ENCODE measurements at places on chromosomes 5 and 9. TPM values are rescaled to one million over a fixed set of nuclear protein-coding genes. Genes with fewer than 3 reads are reported as not detected.

Gene NUP214
- 18.7 TPM for total RNA-seq

Gene C5orf46
- total RNA-seq: not detected

Gene MARCOL
- total RNA-seq: not detected

Gene DCAF12
- 31.7 TPM for total RNA-seq

Gene DELE1
- total RNA-seq: 101 TPM

Gene HACD4
- total RNA-seq: 0.04 TPM

Gene KLHL3
- total RNA-seq: 16.8 TPM

Gene PLPP7
- total RNA-seq: 50.3 TPM

Gene TMC1
- total RNA-seq: not detected

Gene ETF1
- 53.4 TPM for total RNA-seq

DNA sequence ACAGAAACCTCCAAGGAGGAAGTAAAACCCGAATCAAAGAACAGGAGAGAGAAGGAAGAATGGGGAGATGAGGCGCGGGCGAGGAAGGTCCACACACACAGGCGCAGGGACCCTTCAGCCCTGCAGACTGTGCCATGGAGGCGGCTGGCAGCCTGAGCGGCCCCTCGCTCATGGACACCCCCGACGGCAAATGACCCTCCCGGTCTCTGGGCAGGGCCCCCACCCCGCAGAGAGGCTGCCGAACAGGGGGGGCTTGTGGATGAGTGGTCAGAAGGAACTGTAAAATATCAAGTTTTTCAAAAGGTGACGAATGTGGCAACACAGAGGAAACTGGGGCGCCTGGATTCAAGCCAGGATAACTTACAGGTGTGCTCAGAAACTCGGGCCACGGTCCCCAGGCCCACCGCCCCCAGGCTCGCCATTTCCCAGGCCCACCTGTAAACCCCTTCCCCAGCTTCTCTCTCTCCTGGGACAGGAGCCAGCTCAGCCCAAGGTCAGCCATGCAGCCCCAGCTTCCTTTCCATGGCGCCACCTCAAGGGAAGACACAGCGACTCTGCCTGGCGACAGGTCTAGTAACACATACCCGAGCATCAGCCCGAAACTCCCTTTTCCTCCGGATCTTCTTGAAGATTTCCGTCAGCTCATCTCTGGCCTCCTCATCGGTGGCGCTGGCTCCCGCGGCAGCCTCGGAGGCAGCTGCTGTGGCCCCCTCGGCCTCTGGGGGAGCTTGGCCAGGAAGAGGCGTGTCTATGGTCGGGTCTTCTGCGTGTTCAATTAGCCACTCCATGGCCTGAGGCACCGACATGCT is 16.5 kb downstream of the UBAC1 start:
- no peak for DNase-seq

- DNase-seq: no peak
These were observed 2.1 kb downstream of the ARSI start for GRCh38 chr5:150300496-150301169.

DNA sequence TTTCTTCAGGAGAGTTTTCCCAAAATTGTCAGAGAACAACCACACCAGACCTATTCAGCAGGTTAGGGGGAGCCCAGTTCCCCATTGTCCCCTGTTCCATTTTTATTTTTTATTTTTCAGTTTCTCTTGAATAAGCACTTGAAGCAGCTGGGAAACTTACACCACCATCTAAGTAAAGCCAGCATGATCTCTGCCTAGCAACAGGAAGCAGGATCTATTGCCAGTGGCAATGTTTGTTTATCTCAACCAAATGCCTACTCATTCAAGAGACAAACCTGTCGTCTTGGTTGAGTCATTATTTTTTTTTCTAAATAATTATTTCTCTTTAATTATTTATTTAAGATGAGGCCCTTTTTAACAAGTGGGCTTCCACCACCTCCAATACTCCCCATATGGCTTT is 379.3 kb downstream of the PLK2 start:
- DNase-seq: peak; percentile 26

DNA sequence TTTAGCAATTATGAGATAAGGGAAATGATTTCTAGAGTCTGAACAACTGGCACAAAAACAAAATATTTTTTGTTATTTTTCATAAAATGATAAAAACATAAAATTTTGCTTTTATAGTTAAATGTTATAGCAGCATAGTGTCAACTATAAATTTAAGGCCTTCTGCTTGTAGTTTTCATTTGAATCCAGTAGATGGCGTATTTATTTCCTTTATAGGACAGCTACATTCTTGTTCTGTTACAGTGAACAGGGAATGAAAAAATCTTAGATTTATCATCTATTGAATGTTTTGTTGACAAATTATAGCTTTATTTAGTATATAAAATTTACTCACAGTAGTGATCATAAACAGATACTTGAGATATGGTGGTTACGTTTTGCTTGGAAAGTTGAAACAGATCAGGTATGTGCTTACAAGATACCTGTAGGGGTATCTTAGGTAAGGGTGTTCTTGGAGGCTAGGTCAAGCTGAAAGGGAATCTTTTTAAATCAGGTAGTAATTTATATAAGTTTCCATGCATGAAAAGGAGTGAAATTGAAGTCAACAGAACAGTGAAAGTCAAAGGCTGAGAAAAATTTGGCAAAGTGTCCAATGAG is 239.3 kb upstream of the GRIN3A start:
- peak; percentile 29 for DNase-seq

DNA sequence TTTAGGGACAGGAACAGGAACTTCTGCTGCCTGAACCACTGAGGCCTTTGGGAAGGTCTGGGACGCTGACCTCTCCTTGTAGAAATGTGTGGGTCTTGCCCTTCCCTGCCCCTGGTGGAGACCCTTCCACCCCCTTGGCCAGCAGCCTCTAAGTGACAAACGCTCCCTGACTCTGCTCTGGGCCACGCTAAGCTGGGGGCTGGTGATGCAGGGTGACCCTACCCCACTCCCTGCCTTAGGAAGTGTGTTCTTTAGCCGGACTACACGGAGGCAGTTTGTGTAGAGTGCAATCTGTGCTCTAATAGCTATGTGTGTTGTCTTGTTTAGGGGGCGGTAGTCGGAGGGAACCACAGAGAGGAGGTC is 123.0 kb downstream of the COL23A1 start:
- no peak for DNase-seq

GRCh38 chr9:16585591-16585990 is 284.9 kb downstream of the BNC2 start:
- no peak for DNase-seq

GRCh38 chr5:161549106-161549505 is 2.6 kb upstream of the GABRB2 start:
- DNase-seq: peak; percentile 18

DNA sequence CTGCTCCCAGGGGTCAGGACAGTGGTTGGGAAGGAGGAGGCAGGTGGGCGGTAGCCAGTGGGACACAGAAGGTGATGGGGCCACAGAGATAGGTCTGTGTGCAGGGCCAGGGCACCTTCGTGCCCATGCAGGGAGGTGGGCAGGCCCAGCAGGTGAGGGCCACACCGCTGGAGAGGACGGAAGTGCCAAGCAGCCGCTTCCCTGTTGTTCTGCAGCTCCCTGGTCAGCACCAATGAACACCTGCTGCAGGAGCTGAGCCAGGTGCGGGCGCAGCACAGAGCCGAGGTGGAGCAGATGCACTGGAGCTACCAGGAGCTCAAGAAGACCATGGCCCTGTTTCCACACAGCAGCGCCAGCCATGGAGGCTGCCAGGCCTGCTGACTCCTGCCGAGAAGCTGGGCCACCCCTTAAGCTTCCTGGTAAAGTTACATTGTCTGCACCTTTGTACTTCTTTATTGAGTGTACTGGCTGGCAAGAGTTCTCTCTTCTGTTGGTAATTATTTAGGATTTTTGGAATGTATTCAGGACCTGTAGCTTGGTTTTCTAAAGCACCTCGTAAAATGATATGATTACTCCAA is 40.3 kb downstream of the TPPP start:
- DNase-seq: no peak

DNA sequence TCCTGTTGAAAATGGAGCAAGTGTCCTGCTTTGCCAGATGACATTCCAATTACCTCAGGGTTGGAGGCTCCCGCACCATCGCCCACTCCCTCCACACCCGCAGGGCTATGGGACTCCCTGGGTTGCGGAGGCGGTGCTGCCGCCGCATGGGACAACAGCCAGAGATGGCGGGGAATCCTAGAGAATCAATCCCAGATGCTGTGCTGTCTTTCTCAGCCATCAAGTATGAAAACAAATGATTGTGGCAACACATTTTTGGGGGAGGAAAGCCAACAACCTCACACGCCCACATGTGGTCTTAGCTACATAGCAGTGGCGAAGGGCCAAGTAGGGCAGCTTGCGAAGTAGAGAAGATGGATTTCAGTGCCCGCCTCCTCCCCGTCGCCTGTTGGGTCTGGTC is 46.7 kb downstream of the IL31RA start:
- no peak for DNase-seq

DNA sequence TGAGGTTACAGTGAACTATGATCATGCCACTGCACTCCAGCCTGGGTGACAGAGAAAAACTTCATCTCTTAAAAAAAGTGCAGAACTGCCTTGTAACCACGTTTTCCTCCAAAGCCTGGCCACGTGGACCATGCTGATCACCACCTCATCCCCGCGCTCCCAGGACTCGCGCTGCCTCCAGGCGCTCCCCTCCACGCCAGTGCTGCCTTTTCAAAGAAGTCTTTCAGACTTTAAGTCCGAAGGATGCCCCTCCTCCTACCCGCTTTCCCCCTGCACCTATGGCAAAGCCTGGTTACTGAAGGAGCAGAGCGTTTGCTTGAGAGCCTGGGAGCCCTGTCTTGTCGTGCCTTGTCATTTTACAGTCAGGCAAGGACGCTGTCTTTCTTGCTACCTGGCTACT is 43.8 kb downstream of the HABP4 start:
- DNase-seq: no peak

- no peak for DNase-seq
These were observed 15.5 kb downstream of the ADGRD2 start for GRCh38 chr9:124465736-124466135.

- DNase-seq: no peak
These were observed 104.3 kb downstream of the ADCY2 start for GRCh38 chr5:7500256-7500655.

DNA sequence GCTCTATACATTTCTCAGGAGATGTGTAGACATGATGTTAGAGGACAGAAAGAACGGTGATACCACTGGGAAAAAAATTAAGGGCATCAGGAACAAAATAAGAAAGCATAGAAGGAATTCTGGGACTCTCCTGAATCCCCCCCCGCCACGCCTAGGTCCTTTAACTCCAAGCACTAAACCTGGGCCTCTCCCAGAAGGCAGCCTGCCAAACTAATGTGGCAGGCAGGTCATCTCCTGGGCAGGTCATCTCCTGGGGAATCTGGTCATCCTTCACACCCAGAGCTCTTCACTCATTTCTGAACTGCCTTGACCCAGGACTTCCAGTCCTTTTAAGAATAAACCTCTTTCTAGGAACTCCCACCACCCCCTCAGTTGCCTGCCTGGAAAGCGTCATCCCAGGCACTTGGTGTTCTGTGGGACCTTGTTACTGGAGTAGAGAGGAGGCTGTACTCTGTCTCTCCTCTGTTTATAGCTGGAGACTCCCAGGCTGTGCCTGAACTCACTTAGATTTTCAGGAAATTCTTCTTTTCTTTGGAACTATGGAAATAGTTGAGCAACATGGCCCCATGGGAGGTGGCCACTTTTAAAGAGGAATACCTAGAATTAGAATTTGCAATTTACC is 24.1 kb downstream of the PSAT1 start:
- peak; percentile 10 for DNase-seq

DNA sequence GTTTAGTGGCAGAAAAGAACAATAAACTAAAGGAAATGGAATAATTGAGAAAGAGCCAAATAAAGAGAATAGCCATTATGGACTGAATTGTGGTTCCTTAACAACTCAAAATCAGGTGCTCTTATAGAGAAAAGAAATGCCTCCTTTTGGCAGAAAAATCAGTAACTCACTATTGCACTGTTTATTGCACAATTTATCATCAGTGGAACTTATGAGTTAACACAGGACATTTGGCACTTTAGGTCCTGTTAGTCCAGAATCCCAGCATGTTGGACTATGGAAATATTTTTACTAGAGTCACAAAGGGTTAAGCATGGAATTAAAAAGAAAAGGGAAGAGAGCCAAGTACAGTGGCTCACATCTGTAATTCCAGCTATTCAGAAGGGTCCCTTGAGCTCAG is 53.8 kb upstream of the JMY start:
- DNase-seq: no peak

GRCh38 chr9:120242116-120242811 is 337.7 kb downstream of the CDK5RAP2 start:
- DNase-seq: no peak

- peak; percentile 10 for DNase-seq
These were observed 27.6 kb downstream of the ZDHHC11B start for GRCh38 chr5:756865-757345.

GRCh38 chr5:79590396-79590999 is 21.7 kb upstream of the TENT2 start:
- no peak for DNase-seq

- peak; percentile 69 for DNase-seq
These were observed 16.4 kb upstream of the C5orf58 start for GRCh38 chr5:170216257-170216864.

- no peak for DNase-seq
These were observed 154.5 kb downstream of the NR3C1 start for GRCh38 chr5:143248822-143249579.

DNA sequence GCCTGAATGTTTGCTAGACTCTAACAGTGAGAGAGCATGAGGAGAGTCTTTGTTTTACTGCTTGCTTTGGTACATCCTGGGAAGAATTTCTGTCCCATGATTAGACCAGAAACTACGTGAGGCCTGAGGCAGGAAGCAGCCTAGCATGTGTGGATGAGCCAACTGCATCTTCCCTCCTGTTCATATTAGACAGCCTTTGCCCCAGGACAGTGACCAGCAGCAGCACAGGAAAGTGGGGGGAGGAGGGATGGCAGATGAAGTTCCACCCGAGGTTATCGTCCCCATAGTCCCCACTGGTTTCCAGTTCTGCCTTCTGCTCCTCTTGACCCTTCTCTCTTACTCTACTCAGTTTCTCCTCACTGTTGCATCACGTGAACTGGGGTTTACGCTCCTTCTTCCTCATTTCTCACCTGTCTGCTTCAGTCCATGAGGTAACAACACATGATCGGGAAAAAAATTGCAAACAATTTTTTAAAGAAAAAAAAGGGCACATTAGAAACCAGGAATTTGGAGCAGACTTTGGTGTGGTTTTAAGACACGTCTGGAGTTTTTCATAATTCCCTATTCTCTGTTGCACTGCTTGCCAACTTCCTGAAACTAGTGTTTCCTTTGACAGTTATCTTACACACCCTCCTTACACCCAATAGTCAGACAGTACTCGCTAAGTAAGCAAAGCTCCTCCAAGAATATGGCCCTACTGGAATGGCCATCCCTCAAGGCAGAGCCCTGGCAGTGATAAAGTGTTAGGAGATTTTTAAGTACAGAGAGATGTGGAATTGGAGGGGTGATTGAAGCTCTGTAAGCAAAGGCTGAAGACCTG is 84.1 kb downstream of the SNX18 start:
- no peak for DNase-seq
